GM04503 (cell line): ENCODE measurements at places on chromosomes 2 and 18.

GRCh38 chr2:30336978-30337841 lies 105.9 kb downstream of the LBH start:
- no peak for DNase-seq

- DNase-seq = no peak
Observed at GRCh38 chr2:242029422-242030225, 160.1 kb downstream of the RTP5 start.

DNA sequence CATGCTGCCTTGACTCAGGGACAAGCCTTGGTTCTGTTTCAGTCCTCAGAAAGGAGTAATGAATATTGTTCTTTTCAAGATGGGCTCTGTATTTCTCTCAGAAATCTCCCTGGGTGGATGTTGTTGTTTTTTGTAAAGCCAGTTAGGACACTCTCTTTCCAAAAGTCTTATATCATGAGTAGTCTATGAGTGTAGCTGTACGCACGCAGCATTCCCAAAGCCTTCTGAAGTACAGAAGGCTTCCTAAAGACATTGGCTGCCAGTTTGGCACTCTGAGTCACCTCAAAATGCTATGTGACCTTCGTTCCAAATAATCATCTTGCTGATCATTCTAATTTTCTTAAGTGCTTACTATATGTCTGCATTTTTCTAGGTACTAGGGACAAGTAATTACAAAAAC lies 16.7 kb upstream of the GTF2A1L start:
- peak; percentile 44 for DNase-seq

DNA sequence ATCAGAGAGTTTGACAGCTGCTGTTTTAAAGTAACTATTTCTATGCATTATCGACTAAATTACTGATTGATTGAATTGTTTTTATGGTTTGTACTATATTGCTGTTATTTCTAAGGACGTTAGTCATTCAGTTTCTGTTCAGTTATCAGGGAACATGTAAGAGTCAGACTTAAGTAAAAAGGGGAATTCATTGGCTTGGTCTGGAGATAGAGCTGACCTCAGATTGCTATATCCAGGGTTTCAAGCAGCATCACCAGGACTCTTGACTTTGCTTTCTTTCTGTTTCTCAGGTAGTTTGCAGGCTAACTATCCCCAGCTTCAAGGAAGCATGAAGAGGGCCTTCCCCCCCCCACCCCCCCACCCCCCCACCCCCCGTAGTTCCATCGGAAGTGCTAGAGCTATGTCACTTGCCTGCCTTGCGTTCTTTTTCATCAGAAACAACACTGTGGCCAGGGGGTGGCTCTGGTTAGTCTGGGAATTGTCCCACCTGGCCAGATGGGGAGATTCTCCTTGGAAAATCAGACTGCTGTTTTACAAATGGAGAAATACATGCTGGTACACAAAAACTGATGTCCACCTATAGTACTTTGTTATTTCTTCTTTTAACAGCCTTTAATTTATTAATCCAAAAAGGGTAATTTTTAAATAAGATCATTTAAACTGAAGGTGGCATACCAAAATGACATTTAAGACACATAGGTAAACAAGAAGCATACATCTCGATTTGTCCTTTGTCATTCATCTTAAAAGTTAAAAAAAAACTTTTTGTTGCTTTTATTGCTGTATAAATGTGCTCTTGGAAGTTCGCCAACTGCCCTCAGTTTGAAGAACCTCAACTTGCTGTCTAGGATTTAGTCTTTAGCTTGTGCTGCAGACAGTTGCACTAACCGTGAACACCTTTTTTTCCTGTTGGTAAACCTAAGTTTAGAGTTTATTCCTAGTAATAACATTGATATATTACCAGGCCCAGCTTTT lies 9.4 kb downstream of the SMAD4 start:
- DNase-seq = no peak

DNA sequence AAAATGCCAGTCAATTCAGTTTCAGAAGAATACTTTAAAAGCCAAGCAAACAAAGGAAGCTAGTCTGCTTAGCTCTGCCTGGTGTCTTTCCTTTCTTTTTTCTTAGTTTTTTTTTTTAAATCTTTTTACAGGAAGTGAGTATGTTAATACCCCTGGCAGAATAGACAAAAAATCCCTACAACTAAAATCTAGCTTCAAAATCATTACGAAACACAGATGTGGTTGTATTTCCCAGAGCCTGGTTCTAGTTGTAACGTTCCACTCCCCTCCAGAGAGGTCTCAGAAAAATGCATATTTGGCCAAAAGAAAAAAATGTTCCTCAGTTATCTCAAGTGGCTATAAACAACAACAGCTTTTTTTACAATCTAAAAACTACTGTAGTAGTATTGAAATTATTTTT lies 202.1 kb upstream of the RND3 start:
- no peak for DNase-seq

GRCh38 chr2:119255760-119256581 lies 32.3 kb downstream of the STEAP3 start:
- DNase-seq = peak; percentile 96

GRCh38 chr2:38690499-38691420 lies 24.8 kb downstream of the GALM start:
- peak; percentile 78 for DNase-seq

- DNase-seq = no peak
Observed at GRCh38 chr2:147174824-147175254, 670.0 kb upstream of the ACVR2A start.

DNA sequence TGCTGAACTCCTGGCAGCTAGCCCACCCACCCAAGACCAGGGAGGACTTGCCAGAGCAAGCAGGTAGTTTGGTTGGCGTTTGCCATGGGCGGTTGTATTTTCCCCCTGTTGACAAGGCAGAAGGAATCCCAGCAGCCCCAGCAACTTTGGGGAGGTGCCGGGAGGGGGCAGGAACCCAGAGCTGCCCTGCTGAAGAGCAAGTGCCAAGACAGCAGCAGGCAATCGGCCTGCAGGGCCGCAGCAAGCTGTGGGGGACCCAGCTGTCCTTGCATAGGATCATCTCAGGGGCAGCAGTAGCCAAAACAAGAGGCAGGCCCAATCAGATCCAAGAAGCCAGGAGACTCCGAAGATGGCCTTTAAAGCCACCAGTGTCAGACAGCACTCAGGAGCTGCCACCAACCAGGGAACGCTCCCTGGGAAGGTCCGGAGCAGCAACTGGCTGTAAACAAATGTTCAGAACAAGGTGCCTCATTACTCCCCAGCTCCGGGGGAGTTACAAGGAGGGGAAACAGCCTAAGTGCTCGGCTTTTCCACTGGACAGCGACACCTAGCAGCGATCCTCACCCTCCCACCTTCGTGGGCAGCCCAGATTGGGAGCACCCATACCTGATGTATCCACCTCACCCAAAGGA lies 2.1 kb downstream of the ST8SIA5 start:
- DNase-seq = no peak

DNA sequence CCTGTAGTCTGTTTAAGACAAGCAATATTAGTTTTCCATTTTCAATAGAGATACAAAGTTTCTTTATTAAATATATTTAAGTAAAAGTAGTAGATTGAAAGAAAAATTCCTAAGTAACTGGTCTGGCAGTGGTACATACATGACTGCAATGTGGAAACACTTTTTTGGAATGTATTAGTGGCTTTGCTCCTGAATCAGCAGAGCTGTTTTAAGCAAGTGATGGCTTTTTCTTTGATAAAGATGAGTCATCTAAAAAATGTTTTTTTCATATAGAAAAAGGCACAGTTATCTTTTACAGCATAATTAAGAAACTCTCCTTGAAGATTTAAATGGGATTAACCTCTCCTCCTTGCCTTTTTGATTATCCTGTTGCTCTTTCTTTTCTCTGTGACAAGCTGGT lies 34.9 kb downstream of the KDM3A start:
- peak; percentile 28 for DNase-seq

GRCh38 chr2:209208211-209208610 lies 215.6 kb upstream of the MAP2 start:
- no peak for DNase-seq

DNA sequence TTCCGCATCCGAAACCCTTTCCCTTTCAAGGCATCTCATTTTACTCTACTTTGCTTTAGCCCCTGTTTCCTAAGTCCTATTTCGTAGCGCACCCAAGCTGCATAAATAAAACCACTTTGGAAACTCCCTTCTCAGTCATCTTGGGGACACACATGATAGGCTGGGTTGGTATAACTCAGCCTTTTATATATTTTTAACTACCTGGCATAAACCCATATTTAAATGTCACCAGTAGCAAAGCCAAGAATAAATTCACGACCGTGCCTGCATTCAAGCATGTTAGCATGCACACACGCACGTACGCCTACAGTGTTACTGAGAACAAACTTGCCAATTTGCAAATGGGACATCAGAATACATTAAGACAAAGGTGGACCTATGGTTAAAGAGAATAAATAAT lies 564.7 kb upstream of the PIK3C3 start:
- DNase-seq = no peak

DNA sequence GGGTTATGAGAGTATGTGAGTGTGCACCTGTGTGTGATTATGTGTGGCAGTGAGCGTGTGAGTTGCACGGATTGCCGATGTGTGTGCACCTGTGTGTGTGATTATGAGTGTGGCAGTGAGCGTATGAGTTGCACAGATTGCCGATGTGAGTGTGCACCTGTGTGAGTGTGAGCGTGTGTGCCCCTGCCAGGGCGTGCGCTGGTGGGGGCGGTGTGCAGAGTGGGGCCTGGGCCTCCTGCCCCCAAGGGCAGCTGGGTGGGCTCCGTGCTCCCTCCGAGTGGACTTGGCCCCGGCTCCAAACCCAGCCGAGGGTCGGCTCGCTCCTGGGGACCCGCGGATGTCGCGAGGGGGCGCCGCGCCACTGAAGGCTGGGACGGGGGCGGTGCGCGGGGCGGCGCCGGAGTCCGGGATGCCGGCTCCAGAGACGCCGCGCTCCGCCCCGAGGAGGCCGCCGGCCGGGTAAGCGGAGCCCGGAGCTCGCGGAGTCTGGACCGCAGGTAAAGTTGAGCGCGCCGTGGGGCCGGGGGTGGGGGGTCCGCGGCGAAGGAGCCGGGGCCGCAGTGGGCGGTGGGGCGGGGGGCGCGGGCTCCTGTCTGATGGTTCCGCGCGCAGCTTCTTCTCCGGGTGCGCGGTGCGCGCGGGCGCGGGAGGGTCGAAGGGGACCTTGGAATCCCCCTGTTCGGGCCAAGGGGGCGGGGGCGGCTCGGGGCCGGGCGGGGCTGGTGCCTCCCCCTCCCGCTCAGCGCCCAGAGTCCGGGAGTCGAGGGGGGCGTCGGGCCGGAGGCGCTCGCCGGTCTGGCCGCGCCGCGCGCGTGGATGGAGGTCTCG lies at the start of gene KCNG2:
TSS of gene KCNG2 (plus strand) at position 421 of the 828 bp plus-strand sequence. CDS start 65,730 bp downstream, outside the sequence.
- DNase-seq = no peak

- peak; percentile 76 for DNase-seq
Observed at GRCh38 chr2:189143925-189144324, 35.6 kb downstream of the COL5A2 start.

DNA sequence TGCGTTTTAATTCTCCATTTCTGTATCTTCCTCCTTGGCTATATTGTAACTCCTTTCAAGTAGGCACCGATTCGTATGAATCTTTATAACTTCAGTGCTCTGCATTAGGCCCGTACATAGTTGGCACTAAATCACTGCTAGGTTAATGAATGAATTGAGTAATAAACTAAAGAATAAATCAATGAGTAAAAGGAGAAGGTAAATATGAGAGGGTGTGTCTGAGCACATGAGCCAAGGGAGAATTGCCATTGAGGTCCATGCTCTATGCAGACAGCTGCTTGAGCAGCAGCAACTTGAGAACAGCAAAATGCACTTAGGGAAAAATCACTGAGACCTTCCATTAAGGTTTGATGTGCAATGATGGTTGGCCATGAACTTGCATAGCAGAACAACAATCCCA lies 11.2 kb upstream of the TRPM8 start:
- DNase-seq = no peak

GRCh38 chr2:237418300-237418699 lies 4.3 kb upstream of the COL6A3 start:
- DNase-seq = no peak
